ENCODE measurements at places on chromosomes 11 and 22.

DNA sequence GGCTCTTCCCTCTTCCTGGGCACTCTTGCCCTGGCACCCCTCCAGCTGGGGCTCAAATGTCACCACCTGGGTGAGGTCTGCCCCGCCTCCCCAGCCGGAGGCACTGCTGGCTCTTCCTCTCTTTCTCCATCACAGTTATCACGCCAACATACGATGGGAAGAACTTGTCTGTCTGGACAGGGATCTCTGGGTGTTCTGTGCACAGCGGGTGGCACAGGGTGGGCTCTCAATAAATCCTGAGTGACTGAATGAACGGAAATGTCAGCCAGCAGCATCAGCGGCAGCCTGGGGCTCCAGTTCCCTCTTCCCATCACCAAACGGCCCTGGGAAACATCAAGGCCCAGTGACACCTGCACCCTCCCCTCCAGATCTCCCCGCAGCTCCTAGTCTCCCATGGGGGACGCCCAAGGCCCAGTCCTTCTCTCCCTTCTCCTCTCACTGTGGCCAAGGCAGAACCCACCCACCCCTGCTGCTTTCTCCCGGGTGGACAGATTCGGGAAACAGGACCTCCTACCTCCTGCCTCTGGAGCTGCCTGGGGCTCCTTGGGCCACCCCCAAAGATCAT, 440 bp upstream of the SLC25A45 start:
- no peak for DNase-seq

DNA sequence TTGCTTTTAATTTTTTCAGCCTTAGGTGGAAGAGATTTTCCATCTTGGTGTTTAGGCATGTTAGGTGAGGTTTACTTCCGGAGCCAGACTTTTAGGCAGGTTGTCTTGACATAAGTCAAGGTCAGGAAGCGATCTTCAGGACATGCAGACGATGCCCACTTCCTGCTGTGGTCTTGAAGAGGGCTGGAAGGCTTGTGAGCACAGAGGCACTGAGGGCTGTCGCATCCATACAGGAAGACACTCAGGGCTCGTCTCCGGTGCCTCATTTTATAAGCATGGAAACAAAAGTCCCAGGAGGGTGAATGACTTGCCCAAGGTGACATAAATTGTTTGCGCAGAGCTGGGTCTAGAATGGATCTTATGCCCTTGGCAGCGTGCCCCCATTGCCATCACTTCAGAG, 30.8 kb downstream of the MARK2 start:
- no peak for DNase-seq

DNA sequence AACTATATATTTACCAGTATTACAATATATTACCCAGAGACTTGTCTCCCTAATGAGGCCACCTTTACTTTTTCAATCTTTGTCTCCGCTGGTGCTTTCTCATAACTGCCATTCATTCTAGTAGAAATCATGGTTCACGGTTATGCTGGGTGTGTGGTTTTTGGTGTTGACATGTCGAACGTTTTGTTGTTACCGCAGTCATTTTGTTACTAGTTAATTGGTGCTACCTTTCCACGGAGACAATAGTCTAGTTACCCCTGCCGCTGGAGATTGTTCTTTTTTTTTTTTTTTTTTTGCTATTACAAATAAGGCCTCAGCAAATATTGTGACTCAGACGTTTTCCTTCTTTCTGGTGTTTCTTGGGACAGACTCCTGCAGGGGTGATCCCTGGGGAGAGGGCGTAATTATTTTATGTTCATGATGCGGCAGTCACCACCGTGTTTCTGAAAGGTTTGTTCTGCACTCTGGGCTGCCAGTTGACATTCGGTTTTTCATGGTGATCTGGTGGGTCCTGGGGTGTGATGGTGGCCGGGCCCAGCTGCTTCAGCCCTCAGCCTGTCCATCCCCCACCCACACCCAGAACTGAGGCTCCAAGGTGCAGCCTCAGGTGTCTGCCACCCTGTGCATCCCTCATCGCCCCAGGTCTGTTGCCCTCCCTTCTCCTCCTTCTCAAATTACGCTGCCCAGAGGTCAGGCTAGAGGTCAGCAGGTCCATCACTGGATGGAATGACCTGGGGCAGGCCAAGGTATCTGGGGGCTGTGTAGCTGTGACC, 28.6 kb downstream of the LRP5 start:
- no peak for DNase-seq

DNA sequence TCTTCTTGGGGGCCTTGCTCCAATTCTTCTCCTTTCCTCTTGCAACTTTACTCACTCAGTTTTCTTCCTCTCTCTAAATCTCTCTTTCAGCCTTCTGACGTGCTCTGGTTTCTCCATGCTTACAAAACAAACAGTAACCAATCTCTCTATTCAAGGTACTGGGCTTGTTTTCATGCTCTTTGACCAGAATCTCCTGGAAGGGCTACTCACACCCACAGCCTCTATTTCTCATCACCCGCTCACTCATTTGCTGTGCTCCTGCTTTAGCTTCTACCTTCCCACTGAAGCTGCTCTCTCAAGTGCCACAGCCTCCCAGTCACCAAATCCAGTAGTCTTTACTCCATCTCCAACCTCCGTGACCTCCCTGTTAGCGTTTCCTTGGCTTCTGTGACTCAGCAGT, 60.4 kb downstream of the SERGEF start:
- no peak for DNase-seq

DNA sequence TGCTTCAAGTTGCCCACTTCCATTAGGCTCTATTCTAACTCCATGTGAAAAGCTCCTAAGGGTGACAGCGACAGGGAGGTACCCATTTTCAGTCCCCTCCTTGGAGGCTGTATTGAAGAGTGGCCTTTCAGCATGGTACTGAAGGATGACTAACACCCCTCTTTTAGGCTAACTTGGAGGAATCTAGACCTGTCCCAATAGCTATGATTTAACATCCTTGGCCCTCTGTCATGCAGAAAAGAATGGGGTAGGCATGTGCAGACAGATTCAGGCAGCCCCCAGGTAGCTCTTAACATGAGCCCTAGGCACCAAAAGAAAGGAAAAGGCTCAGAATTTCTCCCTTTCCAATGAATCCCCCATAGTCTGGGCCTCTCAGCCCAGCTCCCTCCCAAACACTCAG, 89.3 kb upstream of the AMOTL1 start:
- no peak for DNase-seq

- no peak for DNase-seq
Measured at GRCh38 chr11:126414615-126415014, 59.1 kb downstream of the ST3GAL4 start.

DNA sequence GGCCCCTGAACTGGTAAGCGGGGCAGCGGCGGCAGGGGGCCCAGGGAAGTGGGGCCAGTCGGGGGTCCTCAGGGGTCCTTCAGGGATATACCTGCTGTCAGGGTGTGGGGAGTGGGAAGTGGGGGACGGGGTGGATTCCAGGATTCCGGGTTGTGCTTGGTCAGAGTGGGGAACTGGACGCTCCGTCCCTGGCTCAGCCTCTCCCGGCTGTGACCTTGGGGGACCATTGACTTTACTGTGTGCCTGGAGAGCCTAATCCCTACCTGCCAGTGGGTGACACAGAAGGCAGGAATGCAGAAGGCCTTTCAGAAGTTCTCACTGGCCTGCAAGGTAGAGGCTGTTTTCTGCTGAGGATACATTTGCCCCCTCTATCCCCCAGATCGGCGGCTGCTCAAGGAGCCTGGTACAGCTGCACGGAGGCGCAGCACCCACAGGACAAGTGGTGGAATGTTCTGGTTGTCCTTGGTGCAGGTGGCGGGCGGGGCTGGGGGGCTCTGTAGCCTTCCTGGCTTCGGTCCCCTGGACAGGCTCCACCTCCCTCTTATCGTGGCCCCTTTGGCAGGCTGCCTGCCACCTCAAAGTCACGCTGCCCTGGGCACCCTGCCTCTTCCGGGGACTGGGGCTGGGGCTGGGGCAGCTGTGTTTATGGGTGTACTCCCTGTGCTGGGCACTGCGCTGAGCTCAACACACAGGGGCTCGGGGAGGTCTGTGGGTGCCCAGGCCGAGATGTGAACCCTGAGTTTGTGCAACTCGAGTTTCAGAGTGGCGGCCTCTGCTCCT, 18.4 kb downstream of the KCNQ1 start:
- no peak for DNase-seq

- no peak for DNase-seq
Measured at GRCh38 chr11:2789331-2789730, 89.5 kb upstream of the KCNQ1OT1 start.

GRCh38 chr11:64095273-64095817, 59.6 kb downstream of the FLRT1 start:
- no peak for DNase-seq

DNA sequence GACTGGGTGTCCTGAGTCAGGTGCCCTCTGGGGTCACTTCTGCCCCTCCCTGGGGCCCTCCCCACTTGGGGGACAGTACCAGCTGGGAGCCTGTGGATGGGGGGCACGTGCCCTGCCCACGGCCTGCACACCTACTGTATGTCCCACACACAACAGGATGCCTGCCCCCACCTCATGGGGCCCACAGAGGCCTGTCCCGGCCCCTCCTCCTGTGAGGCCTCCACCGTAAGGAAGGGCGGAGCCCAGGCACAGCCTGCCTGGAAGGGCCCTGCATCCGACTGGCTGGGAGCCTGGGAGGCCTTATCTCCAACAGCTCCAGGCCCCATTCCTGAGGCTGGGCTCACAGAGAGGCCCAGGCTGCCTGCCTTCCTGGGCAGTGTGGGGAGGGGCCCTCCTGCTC, 47.8 kb downstream of the BRSK2 start:
- DNase-seq, result no peak

- DNase-seq, result no peak
Measured at GRCh38 chr11:36000616-36001190, 56.8 kb downstream of the LDLRAD3 start.

DNA sequence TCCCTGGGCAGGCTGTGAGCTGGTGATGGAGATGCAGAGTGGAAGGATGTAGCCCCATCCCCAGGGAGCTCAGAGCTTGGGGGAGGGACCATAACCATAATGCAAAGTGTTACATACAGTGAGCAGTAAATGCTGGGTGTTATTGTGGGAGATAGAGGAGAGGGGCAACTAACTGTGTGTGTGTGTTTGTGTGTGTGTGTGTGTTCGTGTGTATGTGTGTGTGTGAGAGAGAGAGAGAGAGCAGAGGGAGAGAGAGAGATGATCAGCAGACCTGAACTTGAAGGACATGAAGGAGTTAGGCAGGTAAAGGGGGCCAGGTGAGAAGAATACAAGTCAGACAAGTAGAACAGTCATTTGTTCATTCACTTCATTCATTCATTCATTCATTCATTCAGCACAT, 74.2 kb downstream of the CACNG2 start:
- no peak for DNase-seq

DNA sequence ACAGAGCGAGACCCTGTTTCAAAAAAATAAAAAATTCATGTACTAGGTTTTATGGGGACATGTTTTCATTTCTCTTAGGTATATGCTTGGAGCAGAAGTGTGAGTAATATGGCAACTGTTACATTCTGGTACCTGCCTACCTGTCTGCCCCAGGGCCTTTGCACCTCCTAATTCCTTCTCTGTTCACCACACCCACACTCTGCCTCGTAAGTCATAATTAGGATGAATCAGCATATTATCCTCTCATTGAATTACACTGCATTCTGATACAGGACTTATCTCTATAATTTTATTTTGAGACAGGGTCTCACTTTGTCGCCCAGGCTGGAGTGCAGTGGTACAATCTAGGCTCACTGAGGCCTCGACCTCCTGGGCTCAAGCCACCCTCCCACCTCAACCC, 3.1 kb upstream of the RAPSN start:
- DNase-seq, result no peak

DNA sequence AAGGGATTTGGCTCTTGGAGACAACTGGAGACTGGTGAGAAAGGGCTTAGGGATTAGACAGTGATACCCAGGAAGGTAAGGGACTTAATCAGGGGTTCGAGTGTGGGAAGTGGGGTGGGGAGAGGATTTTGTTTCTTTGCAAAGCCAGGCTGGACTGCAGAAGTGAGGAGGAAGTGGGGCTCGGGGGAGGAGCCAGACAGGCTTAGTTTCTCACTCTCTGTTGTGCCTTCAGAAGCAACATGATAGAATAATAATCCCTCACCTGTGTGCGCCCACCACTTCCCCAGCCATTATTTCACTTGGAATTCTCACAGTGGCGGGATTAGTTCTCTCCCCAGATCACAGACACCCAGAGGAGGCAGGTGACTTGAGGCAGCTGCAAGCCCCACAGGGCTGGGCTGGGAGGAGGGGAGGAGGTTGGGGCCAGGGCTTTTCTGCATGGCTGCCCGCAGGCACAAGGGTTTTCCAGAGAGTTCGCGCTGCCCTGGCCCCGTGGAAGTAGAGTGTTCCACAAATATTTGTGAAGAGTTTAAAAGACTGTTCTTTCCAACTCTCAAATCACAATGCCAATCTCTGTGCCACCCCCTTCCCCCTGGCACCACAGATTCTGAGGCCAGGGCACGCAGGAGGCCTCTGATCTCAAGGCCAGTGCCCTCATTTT, 4.0 kb upstream of the SEC14L2 start:
- DNase-seq, result no peak

GRCh38 chr11:73866095-73866579, 10.5 kb downstream of the COA4 start:
- DNase-seq, result no peak

- no peak for DNase-seq
Measured at GRCh38 chr11:128610721-128611617, 23.6 kb upstream of the ETS1 start.

DNA sequence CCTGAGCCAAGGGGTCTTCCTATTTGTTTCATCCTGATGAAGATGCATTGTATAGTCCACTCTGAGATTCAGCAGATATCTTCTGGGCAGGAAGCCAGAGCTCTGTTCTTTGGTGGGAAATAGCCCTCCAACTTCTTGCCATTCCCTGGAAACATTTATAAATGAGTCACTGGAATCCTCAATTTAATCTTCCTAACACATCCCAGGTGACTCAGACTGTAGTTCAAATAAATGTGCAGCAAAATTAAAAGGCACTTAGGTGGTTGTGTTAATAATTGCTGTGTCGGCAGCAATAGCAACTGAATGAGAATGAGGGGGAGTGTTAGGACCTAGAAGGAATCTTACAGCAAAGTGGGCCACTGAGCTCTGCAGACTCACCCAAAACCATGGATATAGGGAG, 108.6 kb downstream of the INSC start:
- no peak for DNase-seq

- no peak for DNase-seq
Measured at GRCh38 chr11:83971063-83971462, 684.9 kb upstream of the CCDC90B start.

Data from cortex of kidney (tissue), 1 donor.